Activated CD4-positive, alpha-beta T cell treated with anti-CD3 and anti-CD28 coated beads, Interleukin-2, amount 50 U/mL, for 16 hours (primary cell): ENCODE measurements at places on chromosomes 2 and 18.

DNA sequence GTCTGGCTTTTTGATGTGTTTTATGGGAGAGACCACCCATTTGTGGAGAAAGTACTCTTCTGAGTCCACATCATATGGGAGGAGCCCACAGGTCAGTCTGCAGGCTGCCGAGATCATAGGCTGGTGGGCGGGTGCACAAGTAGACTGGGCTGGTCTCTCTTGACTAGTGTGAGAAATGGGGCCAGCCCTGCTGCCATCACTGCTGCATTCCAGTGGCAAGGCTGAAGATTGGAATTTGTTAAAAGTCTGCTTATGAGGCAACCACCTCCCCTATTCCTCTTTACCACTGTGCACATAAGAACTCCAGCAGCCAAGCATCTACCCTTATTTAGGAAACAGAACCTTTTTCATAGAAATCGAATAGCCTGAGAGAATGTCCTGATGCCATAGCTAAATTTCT lies 200.7 kb downstream of the DIS3L2 start:
- DNase-seq, result no peak

DNA sequence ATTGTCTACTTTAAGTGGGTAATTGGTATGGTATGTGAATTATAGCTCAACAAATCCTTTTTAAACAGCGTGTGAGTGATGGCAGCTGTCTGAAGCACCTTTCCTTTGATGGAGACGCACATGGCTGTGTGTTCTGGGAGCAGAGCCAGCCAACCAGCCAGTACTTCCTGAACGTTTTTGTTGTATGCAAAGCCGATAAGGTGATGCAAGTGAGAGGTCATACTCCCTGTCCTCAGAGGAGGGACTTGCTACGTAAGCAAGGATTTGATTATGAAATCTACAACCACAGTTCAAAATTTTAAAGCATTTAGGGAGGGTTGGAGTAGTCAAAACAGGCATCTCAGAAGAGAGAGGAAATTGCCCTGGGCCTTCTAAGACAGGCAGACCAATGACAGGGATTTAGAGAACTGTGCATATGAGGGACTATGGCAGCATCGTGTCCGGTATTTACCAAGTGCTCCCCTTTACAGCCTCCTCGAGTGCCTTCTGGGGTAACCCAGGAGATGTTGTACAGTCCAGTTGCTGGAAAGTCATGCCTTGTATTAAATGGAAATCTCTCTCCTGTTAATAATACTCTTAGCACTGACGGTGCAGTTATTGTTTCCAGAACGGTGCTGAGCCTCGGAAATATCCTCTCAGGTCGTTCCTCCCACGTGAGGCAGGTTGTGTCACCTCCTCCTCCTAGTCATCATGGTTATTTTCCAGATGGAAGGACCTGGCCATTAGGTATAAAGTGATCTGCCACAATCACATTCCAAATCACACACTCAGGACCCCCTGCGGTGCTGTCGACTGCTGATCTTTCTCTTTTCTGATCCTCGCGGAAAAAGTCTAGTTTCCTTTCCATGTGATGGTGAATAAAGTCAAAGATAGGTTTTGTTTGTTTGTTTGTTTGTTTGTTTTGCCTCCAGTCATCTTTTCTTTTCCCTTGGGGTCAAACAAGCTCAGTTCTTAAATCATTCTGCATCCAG lies 28.4 kb downstream of the ARHGEF4 start:
- no peak for DNase-seq

DNA sequence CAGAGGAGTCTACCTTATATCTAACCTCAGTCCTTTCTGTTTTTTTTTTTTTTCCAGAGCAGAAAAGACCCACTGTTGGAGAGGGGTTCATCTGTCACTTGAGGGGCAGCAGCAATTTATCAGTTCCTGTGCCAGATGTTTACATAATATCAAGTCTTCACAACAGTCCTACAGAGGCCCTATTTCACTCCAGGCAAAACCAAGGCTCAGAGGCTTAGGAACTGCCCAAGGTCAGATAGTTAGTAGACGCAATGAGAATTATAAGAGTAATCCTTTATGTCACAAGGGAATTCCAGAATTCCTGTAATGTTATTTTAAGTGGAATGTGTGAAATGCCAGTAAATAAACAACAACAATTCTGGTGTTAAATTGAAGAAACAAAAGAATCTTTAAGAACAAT lies 696.1 kb downstream of the NRXN1 start:
- no peak for DNase-seq

GRCh38 chr2:14428056-14428455 lies 204.5 kb upstream of the LRATD1 start:
- no peak for DNase-seq

- DNase-seq, result no peak
These were observed 13.9 kb downstream of the AFTPH start for GRCh38 chr2:64537991-64538390.

DNA sequence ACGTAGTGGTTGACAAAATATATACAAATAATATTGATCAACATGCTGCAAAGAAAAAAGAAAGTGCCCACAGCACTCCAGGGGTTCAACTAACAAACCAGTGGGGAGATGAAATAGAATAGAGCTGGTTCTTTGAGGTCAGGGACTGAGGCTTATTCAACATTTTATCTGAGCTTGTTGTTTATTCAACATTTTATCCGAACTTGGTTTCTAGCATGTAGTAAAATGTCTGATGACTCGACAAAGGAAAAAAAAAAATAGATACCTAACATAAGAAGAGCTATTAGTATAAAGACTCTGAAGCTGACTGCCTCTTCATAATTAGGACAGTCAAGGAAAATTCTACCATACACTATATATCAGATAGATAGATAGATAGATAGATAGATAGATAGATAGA lies 440.9 kb downstream of the NRXN1 start:
- no peak for DNase-seq

- peak; percentile 21 for DNase-seq
These were observed 74.0 kb downstream of the IL1R2 start for GRCh38 chr2:102065675-102066252.

DNA sequence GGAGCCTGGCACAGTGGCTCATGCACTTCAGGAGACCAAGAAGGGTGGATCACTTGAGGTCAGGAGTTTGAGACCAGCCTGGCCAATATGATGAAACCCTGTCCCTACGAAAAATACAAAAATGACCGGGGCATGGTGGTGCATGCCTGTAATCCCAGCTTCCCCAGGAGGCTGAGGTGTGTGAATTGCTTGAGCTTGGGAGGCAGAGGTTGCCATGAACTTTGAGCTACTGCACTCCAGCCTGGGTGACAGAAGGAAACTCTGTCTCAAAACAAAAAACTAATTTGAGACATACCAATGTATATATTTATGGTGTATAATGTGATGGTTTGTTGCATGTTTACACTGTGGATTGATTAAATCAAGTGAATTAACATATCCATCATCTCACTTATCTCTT lies 21.8 kb upstream of the ZNF512 start:
- DNase-seq, result no peak

DNA sequence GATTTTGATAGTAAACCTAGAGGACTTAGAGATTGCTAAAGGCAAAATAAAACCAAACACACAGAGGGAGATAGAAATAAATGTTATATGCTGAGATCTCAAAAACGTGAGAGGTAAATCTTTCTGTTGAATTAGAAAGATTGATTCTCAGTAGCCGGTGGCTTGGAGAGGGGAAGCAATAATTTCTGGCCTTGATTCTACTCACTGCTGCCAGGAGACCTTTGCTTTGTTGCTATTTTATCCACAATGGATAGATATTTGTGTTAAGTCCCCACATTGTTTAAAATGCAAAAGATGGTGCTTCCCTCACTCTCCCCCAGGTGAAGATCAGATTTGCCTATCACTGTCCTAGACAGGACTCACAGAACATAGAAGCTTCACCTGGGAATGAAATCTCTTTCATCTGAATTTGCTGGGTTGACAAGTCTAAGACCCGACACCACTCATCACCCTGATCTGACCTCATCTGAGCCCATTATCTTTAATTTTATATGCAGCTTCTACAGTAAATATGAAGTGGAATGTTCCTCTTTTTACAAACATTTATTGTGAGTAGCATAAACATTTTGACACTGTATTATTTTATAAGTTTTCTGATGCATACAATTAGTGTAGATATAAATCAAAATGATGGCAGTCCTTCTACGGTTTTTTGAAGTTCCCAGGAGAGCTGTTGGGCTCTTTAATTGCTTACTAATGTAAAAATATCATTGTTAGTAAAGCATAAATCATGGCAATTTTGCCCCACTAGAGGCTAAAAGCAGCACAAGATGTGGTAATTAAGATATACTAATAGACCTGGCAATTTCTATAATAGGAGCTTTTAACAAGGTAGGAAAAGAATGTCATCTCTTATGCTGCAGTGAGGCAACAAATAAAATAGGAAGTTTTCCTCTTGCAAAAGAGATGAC lies 149.7 kb downstream of the DCC start:
- no peak for DNase-seq

DNA sequence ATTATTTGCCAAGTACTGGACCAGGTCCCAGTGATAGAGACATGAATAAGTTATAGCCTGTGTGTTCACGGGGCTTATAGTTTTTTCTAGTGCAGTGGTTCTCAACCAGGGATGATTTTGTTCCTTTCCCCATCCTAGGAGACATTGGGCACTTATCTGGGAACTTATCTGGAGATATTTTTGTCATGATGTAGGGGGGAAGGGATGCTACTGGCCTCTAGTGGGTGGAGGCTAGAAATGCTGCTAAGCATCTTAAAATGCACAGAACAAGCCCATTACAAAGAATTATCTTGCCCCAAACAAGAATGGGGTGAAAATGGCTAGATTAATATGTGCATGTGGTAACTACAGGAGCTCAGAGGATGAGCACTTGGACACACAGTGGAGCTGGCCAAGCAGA lies 75.2 kb downstream of the KLHL29 start:
- peak; percentile 3 for DNase-seq

- DNase-seq, result peak; percentile 28
These were observed 115.8 kb downstream of the CABLES1 start for GRCh38 chr18:23250893-23251656.

- DNase-seq, result no peak
These were observed 287.9 kb downstream of the ETAA1 start for GRCh38 chr2:67684991-67685390.

- DNase-seq, result no peak
These were observed 128.5 kb upstream of the SH3BP4 start for GRCh38 chr2:234823196-234823876.

GRCh38 chr2:128362889-128363228 lies 44.2 kb upstream of the HS6ST1 start:
- DNase-seq, result no peak

DNA sequence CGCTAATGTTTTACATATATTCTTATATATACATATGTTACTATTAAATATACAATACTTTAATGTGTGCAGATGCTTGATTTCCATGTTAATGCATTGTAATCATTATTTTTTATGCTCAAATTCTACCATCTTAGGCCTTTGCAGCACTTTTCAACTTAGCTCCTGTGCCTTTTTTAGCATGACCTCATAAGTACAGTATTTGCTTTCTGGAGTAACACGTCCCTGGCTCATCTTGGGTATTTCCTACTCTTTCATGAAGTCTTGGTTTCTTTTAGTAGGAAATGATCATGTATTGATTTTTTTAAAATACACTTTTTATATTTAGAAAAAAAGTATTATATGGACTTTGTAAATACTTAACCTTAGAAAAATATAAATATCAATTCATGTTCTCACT lies 36.5 kb downstream of the CAB39 start:
- no peak for DNase-seq

DNA sequence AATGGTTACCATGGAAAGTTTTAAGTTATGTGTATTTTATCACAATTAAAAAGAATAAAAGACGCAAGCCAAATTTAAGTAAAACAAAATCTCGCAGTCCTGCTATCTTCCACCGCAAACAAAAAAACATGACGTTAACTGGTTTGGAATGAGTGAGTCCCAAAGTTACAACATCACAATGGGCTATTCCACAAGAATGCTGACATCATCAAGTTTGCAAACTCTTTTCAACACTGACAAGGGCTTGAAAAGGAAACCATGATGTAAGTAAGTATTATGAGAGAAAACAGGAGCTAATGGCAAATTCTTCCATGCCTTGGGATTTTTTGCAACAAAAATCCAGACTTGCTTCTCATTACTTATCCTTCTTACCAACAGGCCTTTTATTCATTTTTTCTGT lies 31.1 kb downstream of the SIGLEC15 start:
- no peak for DNase-seq

- no peak for DNase-seq
These were observed 71.2 kb downstream of the HPCAL1 start for GRCh38 chr2:10373931-10374330.

- DNase-seq, result no peak
These were observed 77.6 kb downstream of the EPC2 start for GRCh38 chr2:148721991-148722777.

DNA sequence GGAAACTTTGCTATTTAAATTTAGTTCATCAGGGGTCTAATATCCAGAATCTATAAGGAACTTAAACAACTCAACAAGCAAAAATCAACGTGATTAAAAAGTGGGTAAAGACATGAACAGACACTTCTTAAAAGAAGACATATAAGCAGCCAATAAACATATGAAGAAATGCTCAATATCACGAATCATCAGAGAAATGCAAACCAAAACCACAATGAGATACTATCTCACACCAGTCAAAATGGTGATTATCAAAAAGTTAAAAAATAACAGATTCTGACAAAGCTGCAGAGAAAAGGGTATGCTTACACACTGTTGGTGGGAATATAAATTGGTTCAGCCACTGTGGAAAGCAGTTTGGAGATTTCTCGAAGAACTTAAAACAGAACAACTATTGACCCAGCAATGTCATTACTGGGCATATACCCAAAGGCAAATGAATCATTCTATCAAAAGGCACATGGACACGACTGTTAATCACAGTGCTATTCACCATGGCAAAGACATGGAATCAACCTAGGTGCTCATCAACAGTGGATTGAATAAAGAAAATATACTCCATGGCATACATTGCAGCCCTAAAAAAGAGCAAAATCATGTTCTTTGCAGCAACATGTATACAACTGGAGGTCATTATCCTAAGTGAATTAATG lies 189.9 kb downstream of the SLC4A10 start:
- DNase-seq, result no peak

- DNase-seq, result no peak
These were observed 59.9 kb downstream of the DYM start for GRCh38 chr18:49400398-49401072.

- no peak for DNase-seq
These were observed 38.4 kb upstream of the APCDD1 start for GRCh38 chr18:10416065-10416464.

DNA sequence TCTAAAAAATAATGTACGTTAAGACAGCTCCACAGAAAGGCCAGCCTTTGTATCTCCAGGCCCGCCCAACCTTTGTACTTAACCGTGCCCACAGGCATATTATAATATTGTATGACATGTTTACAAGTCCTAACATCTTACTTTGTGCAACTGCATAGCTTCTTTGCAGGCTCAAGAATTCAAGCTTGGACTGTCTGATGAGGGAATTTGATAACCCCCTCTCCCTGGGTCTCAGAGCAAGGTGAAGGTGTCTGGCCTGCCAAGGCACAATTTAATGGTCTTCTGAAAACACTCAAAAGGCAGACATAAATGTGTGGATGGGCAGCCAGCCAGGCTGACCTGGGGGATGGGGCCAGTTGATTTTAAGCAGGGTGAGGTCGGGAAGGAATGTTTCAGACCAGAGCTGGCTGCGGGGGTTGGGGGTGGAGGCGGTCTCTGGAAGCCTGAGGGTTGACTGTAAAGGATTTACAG lies 732.7 kb upstream of the FANCL start:
- no peak for DNase-seq
